Fibroblast of lung (primary cell): ENCODE measurements at places on chromosomes 7 and 10.
A peak's percentile ranks its signal among the peaks of the same experiment; 100 is the strongest.

- DNase-seq = no peak
These were observed 53.1 kb upstream of the NKX6-2 start for GRCh38 chr10:132839061-132839460.

DNA sequence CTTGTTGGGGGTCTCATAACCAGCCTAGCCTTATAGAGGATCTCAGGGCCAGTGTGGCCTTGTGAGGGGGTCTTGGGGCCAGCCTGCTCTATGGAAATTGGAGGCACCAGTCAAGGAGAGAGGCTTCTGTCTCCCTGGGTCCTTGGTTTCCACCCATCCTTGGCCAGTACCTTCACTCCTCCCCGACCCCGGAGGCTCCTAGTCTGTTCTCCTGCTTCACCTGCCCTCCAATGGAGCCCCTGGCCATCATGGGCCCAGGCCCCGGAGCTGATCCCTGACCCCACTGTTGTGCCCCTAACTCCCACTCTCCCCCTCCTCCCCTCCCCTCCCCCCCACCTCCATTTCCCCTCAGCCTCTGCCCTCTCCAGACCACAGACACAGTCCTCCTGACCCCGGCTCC lies 29.7 kb downstream of the RASGEF1A start:
- no peak for DNase-seq

DNA sequence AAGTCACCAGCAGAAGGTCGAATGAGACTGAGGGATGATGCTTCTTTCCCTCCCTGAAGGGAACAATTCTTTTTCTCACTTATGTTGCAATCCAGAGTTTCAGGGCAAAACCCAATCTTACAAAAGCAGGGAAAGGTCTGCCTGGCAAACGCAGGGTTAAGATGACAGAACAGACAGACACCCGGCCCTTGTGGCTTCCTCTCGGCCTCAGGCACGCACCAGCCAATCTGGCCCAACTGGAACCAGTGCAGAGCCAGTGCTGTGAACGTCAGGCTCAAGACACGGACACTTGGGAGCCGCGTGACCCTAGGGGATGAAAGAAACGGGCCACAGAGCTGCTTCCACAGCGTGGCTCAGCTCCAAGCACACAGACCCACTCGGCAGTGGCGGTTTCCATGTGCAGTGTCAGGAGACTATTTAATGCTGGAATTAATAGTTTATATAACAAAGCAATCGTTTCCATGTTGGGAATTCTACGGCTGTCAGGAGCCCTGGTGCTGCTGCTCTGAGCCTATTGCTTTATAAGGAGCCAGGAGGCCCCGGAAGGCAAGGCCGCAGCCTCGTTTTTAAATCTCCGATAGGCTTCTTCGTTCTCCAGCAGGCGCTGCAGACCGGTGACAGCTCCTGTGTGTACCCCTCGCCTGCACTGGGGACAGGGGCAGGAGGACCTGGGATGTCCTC lies 198.4 kb downstream of the DIP2C start:
- DNase-seq = peak; percentile 80

GRCh38 chr7:128404143-128404681 lies 5.6 kb downstream of the IMPDH1 start:
- no peak for DNase-seq

- peak; percentile 62 for DNase-seq
These were observed 717.3 kb downstream of the XPNPEP1 start for GRCh38 chr10:109205929-109206585.

- peak; percentile 12 for DNase-seq
These were observed 49.1 kb upstream of the ELN start for GRCh38 chr7:73978661-73979563.

DNA sequence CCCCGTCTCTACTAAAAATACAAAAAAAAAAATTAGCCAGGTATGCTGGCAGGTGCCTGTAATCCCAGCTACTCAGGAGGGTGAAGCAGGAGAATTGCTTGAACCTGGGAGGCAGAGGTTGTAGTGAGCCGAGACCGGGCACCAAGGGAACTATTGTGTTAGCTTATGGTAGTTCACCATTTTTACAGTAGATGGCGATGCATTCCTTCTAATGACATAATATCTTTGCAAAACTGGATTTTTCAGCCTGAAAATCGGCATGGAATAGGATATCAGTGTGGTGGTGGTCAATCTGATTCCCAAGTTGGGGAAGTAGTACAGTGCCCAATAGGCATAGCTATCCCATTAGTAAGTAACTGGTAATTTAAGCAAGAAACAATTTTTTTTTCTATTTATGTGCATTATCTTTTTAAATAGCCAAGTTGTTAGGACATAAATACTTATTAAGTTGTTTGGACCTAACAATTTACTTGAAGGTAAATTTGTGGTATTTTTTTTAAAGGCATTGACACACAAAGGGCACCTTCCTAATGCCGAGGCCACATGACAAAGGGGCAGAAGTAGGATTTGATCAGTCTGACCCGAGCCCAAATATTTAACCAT lies 17.6 kb upstream of the IMPDH1 start:
- peak; percentile 42 for DNase-seq

DNA sequence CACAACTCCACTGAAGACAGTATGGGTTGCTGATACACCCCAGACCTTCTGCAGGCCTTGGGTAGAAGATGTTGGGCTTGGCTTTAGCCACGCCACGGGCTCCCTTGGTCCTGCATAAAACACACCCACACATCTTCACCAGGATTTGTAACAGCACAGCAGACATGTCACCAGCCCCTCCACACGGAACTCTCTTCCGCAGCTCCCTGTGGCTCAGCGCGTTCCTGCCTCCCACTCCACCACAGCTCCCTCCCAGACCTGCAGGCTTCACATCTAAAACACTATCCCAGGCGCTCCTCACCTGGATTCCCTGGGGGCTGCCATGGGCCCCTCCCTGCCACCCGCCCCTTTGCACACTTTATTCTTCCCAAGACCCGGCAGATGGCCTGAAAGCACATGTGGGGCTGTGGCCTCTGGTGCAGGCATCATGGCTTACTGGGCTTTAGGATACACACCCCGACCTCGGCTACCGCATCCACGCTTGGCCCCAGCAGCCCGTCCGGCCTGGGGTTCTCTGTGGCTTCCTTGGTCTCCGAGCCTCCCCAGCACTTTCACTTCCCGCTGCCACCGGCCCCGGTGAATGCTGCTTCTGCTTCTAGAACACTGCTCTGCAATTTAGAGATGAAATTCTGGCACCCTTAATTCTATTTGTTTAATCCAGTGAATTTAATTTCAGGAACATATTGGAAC lies 432.9 kb downstream of the DNAJB6 start:
- no peak for DNase-seq

DNA sequence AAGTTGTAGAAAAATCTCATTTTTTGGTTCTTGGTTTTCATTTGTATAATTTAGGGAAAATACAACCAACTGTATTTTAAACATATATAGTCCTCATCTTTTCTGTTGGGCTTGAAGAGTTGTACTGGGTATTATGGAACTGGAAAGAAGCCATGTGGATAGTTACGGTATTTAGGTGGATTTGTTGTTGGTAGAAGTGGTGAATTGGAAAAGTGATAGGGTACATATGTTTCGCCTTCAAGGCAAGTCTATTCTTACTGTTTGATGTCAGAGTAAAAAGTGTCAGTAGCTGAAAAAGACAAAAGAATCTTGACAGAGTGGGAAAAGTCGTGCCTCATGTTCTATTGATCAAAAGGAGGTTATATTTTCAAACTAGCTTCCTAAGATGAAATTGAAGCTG lies 64.6 kb downstream of the GBF1 start:
- DNase-seq = no peak

GRCh38 chr7:129851809-129852208 lies 101.0 kb downstream of the UBE2H start:
- DNase-seq = no peak

DNA sequence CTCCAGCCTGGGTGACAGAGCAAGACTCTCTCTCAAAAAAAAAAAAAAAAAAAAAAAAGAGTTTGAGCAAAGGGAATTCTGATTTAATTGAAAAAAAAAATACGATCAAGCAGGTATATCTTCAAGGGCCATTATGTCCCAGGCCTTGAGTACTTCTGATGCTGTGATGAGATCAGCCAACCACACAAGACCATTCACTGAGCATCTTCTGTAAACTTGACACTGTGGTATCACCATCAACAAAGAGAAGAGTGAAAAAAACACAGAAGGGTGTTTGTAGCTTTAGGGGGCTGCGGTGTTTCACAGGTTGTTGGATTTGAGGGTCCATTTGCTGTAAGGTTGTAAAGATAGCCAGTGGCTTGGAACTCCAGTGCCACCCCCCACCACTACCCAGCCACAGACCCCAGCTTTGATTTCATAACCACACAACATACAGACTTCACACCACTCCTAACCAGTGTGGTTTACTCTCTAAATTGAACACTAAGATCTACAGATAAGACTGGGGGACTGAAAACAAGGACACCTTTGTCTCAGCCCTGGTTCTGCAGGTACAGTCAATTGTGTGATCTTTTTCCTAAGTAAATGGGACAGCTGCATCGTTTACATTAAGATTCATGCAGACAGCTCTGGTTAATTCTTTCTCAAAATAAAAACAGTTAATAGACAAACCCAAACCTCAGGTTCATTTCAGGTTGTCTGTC lies 66.4 kb downstream of the CDC123 start:
- no peak for DNase-seq

GRCh38 chr10:113459626-113460280 lies 93.1 kb upstream of the HABP2 start:
- DNase-seq = no peak

- peak; percentile 84 for DNase-seq
These were observed 64.1 kb downstream of the CAV1 start for GRCh38 chr7:116588641-116589594.

GRCh38 chr7:107130487-107131220 lies 38.1 kb upstream of the HBP1 start:
- no peak for DNase-seq

DNA sequence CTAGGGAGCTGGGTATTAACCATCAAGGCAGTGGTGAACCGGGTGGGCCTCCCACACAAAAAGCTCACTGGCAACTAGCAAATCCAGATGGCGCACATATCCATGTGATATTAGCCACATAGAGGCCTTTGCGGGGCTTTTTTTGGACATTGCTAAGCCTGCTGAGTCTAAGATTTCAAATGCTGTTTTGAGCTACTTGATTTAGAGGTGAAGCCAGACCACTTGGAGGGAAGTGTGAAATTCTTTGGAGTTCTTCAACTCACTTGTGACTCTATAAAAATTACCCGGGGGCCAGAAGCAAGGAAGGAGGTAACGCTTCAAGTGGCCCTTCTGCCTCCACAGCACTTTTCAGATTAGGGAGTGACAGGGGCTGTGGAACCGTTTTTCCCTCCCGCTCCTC lies 619.8 kb upstream of the GALNT17 start:
- DNase-seq = no peak

- no peak for DNase-seq
These were observed 51.4 kb upstream of the SMNDC1 start for GRCh38 chr10:110355922-110356627.

GRCh38 chr10:117053482-117053881 lies 48.5 kb upstream of the SHTN1 start:
- no peak for DNase-seq

- DNase-seq = no peak
These were observed 192.9 kb downstream of the TSPAN12 start for GRCh38 chr7:120665068-120665467.

DNA sequence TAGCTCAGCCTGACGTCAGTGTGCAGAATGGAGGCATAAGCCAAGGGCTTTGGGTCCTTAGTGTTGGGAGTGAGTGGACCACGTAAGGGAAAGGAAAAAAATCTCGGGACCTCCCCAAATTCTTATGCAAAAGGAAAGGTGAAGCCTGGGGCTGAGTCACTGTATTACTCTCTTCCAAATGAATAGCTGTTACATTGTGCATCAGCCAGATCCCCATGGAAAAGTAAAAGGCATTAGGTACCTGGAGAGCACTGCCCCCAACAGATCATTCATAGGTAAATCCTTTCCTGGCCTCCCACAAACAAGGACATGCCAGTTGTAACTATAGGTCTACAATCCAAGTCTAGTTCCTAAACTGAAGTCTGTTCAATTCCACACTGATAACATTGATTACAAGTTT lies 170.5 kb downstream of the C1GALT1 start:
- DNase-seq = no peak

DNA sequence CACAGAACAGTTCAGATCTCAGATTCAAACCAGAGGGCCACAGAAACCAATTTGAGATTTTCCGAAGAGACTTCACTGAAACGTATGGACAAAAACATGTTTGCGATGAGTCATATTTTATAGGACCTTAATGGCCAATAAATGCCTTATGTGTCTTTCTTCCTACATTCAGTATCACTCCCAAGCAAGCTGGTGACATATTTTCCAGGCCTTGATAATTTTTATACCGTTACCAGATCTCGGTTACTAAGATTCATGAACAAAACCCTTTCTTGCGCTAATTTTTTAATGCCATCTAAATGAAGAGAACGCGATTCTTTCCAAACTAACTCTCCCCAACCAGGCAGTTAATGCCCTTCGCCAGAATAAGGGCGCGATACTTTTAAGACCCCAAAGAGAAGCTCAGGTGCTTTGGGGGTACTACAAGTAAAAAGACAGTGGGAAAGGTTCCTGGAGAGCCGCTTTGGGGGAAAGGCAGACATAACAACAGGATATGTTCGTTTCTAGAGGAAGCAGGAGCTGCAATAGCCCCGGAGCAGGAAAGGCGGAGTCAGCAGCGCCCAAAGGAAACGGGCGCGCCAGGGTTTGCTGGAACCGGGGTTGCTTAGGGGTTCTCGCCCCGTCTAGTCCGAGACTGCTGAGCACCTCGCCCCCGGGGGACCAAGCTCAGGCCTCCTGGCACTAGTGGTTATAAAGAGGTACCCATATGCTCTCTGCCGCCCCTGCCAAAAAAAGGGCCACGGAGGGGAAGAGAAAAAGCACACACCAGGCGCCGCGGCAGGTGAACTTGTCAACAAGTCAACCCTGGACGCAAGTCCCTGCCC lies 884 bp downstream of the ICA1 start:
- DNase-seq = peak; percentile 4

GRCh38 chr10:106900016-106900652 lies 264.4 kb downstream of the SORCS1 start:
- DNase-seq = no peak

DNA sequence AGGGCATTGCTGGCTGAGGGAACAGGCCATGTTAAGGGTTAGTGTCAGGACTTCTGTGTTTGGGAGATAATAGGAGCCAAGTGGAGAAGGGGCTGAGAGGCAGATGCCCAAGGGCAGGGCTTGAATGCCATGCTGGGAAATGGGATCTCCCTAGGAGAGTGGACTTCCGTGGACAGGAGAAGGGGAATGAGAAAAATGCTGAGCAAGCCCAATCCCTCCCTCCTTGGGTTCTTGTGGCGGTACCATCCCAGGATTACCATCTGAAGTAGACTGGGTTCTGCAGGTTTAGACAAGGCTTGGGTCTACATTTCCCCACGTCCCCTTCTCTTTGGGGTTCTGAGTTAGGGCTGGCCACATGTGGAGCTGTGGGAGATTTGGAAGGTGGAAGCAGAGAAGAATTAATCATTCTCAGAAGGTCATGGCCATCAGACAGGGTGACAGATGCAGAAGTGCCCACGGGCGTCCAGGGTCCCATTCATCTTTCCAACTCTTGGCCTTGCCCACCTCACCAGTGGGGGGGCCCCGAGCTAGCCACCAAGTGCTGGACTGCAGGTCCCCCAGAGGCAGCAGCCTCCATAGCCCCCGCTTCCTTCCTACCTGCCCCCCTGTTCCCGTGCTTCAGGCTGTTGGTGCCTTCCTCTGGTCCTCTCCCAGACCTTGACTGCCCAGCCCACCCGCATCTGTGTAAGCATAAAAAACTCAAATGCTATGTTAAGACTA lies 354.8 kb downstream of the RPS24 start:
- no peak for DNase-seq
